Activated CD8-positive, alpha-beta memory T cell treated with anti-CD3 and anti-CD28 coated beads, Interleukin-2, amount 50 U/mL, for 48 hours (primary cell): ENCODE measurements at places on chromosomes 4 and X.

- DNase-seq, result no peak
Measured at GRCh38 chrX:140815868-140816267, 106.3 kb downstream of the LINC00632 start.

GRCh38 chr4:3305610-3306371 lies 13.0 kb downstream of the RGS12 start:
- DNase-seq, result peak; percentile 45

- DNase-seq, result no peak
Measured at GRCh38 chr4:185504098-185505047, 30.9 kb downstream of the PDLIM3 start.

- DNase-seq, result no peak
Measured at GRCh38 chr4:30116401-30116800, 603.8 kb upstream of the PCDH7 start.

DNA sequence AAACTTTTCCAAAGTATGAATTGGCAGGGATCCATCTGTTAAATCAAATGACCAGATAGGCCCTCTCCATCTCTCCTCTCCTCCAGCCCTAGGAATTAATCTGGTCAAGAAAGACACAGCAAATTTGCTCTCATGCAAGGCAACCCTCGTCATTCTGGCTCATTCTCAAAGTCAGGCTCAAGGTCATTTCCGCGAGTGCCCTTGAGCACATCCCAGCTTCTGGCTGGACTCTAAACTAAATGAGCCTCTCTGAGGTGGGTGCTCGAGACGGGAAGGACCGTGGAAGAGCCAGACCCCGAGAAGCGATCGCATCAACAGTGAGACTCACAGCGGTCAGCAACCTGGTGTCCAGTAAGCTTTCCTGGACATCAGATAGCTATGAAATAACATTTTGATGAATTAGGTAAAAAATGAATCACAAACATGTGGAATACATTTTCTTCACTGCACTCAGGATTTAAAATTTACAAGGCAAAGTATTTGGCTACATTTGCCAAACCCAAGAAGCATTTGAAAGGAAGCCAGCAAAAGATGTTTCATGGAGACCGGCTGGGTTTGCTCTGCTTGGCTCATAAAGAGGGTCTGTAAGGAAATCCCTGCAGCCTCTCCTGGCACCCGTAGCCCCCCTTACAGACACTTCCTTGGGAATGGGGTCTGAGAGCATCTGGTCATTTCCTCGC lies 121.0 kb downstream of the ENPP6 start:
- no peak for DNase-seq

- DNase-seq, result no peak
Measured at GRCh38 chr4:169566021-169566818, 46.2 kb downstream of the NEK1 start.

GRCh38 chr4:76689145-76689817 lies 208.7 kb downstream of the SOWAHB start:
- DNase-seq, result peak; percentile 60

- no peak for DNase-seq
Measured at GRCh38 chr4:89657931-89658700, 178.8 kb downstream of the SNCA start.

GRCh38 chrX:19765628-19766027 lies 121.8 kb downstream of the SH3KBP1 start:
- DNase-seq, result no peak

- DNase-seq, result no peak
Measured at GRCh38 chrX:130055103-130055502, 55.2 kb downstream of the ELF4 start.

GRCh38 chr4:33628296-33628695 lies 2616.0 kb downstream of the ARAP2 start:
- no peak for DNase-seq

DNA sequence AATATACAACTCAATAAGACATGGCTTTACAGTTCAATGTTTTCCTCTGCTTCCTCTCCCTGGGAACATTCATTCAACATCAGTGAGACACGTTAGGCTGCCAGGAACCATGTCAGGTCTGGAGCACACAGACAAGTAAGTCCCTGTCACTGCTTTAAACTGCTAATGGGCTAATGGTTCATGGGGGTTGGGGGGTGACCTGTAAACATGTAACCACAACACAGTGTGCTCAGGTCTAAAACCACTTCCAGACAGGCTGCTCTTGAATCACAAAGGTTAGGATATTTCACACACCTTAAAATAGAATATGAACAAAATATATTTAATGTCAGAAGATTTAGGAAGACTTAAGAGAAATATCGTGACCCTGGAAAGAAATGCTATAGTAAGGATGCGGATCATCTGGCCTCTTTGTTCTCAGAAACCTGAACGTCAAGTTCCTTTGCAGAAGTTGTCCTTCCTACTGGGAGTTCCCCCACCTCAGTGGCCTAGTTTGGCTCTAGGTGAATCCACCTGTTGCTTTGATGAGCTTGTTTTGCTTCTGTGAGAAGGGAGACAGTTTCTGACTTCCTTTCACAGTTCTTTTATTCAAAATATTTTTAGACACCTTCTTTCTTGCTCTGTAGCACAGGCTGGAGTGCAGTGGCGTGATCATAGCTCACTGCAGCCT lies 359.9 kb downstream of the UNC5C start:
- DNase-seq, result no peak

DNA sequence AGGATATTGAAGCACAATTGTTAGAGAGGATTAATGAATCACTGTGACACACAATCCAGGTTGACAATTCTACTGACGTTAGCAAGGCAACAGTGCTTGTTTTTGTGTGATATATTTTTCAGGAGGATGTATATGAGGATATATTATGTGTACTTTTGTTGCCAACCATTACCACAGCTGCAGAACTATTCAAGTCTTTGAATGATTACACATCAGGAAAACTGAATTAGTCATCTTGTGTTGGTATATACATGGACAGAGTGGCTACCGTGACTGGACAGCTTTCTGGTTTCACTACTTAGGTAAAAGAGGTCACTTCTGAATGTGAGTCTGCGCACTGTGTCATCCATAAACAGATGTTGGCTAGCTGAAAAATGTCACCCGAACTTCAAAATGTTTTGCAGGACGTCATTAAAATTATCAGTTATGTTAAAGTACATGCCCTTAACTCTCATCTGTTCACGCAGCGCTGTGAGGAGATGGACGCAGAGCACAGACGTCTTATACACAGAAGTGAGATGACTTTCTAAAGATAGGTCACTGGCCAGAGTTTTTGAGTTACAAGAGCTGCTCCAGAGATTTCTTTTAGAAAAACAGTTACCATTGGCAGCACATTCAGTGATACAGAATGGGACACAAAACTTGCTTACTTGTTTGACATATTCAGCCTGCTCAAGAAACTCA lies 69.0 kb downstream of the MRPL1 start:
- DNase-seq, result no peak

DNA sequence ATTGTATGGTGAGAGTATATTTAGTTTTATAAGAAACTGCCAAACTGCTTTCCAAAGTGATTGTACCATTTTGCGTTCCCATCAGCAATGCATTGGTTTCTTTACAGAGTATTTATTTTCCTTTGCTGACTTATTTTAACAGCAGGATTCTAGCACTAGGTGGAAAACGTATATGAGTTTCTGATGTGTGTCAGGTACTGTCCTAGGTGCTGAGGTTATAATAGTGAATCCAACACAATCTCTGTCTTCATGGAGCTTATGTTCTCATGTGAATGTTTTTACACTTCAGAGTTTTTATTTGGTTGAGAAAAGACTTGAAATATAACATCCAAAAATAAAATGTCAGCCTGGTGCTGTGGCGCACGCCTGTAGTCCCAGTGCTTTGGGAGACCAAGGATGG lies 4.0 kb downstream of the REPS2 start:
- no peak for DNase-seq

DNA sequence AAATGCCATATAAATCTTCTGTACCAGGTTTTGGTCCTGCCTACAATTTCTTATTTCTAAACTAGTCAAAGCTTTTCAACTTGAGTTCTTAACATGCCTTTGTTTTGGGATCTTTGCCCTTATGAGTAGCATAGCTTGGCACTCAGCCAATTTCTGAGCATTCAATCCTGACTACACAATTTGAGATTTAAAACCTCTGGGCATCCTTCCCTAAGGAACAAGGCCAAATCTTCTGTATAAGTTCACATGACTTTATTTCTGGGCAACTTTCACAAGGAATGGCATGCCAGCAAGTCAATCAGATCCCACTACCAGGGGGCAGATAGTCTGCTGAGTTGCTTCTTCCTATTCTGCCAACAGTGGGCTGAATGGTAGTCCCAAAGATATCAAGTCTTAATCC lies 254.2 kb downstream of the ADAMTS3 start:
- DNase-seq, result no peak

GRCh38 chr4:184568770-184569169 lies 80.5 kb downstream of the CASP3 start:
- DNase-seq, result no peak

GRCh38 chrX:136228839-136229207 lies 22.4 kb downstream of the MAP7D3 start:
- DNase-seq, result no peak

- DNase-seq, result no peak
Measured at GRCh38 chr4:20353646-20354045, 101.9 kb downstream of the SLIT2 start.

DNA sequence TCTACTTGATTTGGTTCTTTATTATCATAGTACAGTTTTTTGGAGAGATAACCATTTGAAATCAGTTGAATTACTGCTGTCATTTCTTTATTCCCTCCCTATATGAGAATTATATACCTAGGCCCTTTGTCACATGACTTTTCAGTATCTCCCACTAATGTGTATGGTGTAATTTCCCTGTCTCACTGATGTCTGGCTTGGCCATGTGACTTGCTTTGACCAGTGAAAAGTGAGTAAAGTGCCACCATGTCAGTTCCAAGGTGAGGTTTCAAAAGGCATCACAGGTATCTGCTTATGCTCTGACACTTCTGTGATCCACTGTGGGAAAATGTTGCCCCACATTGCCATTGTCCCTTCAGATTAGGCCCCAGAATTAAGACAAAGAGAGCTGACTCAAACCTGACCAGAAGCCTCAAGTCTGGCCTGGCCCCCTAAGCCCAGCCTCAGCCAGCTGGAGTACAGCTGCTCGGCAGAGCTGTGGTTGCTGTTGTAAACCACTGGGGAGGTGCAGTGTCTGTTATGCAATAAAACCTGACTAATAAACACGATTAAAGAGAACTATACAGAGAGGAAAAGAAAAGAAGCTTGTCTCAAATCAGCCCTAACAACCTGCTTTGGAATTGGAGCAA lies 27.5 kb downstream of the SETD7 start:
- DNase-seq, result no peak

- DNase-seq, result no peak
Measured at GRCh38 chr4:155944516-155944915, 9.2 kb downstream of the CTSO start.

DNA sequence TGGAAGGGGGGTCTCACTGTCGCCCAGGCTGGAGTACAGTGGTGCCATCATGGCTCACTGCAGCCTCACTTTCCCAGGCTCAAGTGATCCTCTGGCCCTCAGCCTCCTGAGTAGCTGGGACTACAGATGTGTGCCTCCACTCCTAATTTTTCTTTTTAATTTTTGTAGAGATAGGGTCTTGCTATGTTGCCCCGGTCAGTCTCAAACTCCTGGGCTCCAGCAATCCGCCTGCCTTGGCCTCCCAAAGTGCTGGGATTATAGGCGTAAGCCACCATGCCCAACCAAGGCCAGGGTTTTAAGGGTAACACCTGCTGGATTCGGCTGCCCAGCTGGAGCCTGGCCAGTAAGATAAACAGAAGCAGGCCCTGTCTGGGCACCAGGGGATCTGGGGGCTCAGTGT lies 3.4 kb downstream of the TREX2 start:
- no peak for DNase-seq

GRCh38 chrX:137034508-137034872 lies 695 bp upstream of the GPR101 start:
- DNase-seq, result no peak

GRCh38 chrX:144722307-144722706 lies 525.0 kb upstream of the SPANXN1 start:
- DNase-seq, result no peak

DNA sequence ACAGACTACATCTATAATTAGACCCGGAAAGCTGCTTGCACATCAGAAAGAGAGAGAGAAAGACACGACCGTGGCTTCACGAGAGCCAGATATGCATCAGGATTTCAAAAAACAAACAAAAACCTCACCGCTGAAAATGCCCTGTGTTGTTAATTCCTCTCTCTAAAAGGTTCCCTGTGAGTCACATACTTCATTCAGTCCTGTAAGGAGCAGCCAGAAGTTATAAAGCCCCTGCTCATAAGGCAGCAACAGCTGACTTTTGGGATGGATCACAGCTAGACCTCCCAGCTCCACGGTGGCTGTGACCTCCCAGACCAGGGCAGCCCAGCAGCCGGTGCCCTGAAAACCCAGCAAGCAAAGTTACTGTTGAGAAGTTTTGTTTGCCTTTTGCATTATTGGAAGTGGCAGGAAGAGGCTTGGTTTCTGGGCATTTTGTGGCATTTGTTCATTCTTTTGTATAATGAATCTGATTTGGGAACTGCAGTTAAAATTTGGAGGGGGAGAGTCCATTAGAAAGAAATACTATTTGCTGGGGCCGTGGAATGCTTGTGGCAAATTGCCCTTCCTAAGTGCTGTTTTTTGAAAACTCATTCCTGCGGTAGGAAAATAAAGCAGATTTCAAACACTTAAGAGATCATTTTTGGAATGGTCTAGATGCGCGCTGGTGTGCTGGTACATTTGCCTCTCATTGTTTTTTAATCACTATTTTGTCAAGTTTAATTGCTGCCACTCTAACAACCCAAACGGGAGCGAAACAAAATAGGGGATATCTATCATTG lies 520.4 kb downstream of the BCOR start:
- no peak for DNase-seq

GRCh38 chr4:8096690-8097061 lies 61.9 kb downstream of the ABLIM2 start:
- no peak for DNase-seq

GRCh38 chr4:77917601-77918000 lies 55.0 kb downstream of the MRPL1 start:
- DNase-seq, result no peak

DNA sequence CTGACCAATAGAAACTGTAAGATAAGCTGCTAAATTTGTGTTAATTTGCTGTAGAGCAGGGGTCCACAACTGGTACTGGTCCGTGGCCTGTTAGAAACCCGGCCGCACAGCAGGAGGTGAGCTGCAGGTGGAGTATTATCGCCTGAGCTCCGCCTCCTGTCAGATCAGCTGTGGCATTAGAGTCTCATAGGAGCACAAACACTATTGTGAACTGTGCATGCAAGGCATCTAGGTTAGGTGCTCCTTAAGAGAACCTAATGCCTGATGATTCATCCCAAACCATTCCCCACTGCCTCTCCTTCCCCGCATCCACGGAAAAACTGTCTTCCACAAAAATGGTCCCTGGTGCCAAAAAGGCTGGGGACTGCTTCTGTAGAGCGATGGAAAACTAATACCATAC lies 19.7 kb downstream of the FBXW7 start:
- DNase-seq, result no peak

GRCh38 chr4:78971776-78972175 lies 32.5 kb upstream of the PAQR3 start:
- no peak for DNase-seq

DNA sequence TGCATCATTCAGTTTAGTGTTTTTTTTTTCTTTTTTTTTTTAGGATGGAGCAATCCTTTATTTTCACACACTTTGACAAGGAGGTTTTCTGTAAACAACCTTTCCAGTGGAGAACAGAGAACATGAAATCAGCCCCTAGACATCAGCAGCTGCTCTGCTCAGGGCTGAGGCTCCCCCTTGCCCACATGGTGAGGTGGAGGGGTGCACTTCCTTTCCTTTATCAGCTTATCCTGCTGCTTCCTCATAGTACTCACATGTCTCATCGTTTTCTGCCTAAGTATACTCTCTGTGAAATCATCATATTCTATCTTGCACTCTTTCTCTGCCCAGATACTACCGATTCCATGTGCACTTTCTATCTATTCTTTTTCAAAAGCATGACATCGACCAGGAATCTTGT lies 47.6 kb upstream of the PRSS12 start:
- no peak for DNase-seq
